CD8-positive, alpha-beta memory T cell (primary cell): ENCODE measurements at places on chromosomes 13 and 19.

- no peak for DNase-seq
Observed at GRCh38 chr13:24659239-24659638, 21.0 kb upstream of the ATP12A start.

DNA sequence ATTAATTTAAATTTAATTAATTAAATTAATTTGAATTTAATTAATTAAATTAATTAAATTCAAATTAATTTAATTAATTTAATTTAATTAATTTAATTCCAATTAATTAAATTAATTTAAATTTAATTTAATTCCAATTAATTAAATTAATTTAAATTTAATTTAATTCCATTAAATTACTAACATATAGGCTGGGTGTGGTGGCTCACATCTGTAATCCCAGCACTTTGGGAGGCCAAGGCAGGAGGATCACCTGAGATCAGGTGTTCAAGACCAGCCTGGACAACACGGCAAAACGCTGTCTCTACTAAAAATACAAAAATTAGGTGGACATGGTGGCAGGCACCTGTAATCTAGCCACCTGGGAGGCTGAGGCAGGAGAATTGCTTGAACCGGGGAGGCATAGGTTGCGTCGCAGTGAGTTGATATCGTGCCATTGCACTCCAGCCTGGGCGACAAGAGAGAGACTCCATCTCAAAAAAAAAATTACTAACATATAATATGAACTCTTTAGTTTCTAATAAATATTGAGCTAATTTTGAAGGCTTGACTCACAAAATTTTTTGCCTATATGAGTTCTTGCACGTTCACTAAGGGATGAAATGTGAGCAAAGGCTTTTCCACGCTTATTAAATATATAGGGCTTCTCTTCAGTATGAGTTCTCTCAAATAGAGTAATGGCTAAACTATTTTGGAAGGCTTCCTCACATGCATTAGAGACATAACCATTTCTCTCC lies 9.0 kb upstream of the USP29 start:
- no peak for DNase-seq

GRCh38 chr19:33052352-33052972 lies 12.2 kb downstream of the RHPN2 start:
- DNase-seq, result no peak

GRCh38 chr13:88246239-88246638 lies 575.1 kb downstream of the SLITRK5 start:
- DNase-seq, result no peak

- DNase-seq, result no peak
Observed at GRCh38 chr13:20230913-20231838, 943 bp downstream of the GJB6 start.

DNA sequence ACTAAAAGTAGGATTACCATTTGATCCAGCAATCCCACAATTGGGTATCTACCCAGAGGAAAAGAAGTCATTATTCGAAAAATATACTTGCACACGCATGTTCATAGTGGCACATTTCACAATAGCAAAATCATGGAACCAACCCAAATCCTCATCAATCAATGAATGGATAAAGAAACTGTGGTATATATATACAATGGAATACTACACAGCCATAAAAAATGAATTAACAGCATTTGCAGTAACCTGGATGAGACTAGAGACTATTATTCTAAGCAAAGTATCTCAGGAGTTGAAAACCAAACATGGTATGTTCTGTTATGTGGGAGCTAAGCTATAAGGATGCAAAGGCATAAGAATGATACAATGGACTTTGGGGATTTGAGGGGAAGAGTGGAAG lies 3.0 kb downstream of the ZNF708 start:
- DNase-seq, result no peak

- no peak for DNase-seq
Observed at GRCh38 chr13:66341635-66342377, 888.3 kb downstream of the PCDH9 start.

- no peak for DNase-seq
Observed at GRCh38 chr19:6038634-6039405, 60.9 kb upstream of the RANBP3 start.

DNA sequence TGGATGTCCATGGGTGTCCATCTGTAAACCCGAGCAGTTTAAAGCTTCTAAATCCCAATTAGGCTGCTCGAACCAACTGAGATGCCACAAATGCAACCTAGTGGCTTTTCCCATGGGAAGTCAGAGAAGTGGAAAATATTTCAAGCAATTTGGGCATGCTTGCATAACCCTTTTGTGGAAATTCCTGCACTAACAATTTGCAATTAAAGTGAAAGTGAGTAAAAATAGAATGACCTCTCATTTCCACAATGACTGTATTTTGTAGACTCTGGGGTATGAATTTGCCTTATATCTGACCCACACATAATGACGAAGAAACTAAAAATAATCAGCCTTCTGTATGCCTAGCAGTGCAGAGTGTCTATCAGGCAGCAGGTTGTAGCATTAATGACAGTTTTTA lies 91.8 kb upstream of the TSC22D1 start:
- DNase-seq, result no peak

GRCh38 chr19:3338541-3339181 lies 27.7 kb upstream of the NFIC start:
- DNase-seq, result peak; percentile 73

- DNase-seq, result no peak
Observed at GRCh38 chr13:100305398-100305797, 216.5 kb downstream of the PCCA start.

DNA sequence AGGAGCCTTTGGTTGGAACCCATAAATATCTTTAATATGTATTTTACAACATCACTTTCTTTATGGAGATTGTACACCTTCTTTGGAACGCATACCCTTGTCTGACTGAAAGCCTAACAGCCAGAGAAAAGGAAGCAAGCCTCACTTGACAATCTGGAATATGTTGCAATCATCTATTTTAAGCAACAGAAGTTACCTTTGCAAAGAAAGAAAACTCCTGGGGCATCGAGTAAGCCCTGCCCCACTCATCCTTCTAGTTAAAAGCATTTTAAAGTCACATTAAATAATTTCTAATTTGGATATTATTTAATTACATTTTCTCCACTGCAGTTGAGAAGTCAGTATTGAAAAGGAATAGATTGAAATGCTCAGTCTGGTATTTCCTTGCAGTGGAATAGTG lies 542.7 kb downstream of the MYO16 start:
- no peak for DNase-seq

DNA sequence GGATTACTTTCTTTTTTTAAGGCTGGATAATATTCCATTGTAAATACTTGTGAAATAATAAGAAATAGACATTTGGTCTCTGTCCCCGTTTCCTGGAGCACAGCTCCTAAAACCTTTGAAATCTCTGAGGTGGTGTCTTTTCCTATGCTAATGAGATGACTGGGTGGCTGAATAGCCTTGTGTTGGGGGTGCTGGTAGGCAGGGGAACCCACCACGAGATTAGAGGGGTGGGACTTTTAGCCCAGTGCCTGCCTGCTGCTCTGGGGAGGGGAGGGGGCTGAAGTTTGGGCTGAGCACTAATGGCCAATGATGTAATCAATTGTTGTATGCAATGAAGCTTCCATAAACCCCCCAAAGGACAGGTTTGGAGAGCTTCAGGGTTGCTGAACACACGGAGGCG lies 175.7 kb downstream of the FGF9 start:
- no peak for DNase-seq

DNA sequence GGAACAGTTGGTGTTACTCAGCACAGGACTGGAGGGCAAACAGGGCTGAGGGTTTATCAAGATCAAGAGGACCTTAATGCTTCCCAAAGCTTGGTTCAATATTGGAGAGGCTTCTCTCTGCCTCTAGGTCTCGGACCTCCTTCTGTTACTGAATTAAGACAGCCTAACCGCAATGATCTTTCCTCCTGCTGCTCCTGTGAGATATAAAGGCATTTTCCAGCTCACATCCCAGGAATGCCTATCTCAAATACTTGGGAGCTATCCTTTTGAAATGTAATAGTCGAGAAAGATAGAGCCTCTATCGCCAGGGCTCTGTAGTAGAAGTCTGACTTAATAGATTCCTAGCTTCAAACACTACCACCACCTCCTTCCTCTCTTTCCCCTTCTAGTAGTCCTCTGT lies 1475.0 kb downstream of the SLITRK1 start:
- no peak for DNase-seq

DNA sequence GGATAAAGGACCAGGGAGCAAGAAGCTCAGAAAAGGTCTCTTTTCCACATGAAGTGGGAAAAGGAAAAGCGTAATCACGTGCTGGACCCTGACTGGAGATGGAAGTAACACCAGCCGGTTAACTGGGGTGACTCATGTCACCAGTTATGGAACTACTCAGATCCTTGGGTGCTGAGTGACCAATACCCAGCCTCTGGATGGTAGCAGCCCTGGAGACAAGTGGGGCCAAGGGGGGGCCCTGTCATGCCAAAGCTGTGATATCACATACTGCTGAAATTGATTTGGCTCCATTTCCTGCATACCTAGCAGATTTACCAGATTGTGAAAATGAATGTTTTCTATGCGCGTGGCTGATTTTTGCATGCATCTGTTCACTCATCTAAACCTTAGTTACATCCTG lies 158.9 kb downstream of the ZIC5 start:
- no peak for DNase-seq

GRCh38 chr13:25886438-25887214 lies 165.2 kb downstream of the SHISA2 start:
- DNase-seq, result no peak

- DNase-seq, result no peak
Observed at GRCh38 chr13:76848596-76848995, 37.6 kb downstream of the KCTD12 start.
